ENCODE measurements at places on chromosomes 2 and 18.

- no peak for DNase-seq
These were observed 4.1 kb upstream of the LRP1B start for GRCh38 chr2:142134911-142135310.

DNA sequence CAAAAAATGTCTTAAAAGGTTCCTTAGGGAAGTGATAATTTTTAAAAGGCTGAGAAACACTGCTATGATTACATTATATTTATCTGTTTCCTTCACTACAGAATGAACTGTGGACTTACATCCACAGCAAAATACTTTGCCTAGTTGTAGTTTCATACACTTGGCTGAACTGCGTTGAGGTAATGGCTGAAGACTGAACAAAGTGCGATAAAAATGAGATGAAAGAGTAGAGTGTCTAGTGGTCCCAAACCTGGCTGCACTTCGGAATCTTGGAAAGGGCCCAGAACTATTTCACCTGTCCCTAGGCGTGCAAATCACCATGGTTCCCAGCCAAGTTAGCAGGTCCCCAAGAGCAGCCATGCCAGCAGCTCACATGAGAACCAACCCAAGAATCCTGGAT, 18.2 kb upstream of the IHH start:
- no peak for DNase-seq

DNA sequence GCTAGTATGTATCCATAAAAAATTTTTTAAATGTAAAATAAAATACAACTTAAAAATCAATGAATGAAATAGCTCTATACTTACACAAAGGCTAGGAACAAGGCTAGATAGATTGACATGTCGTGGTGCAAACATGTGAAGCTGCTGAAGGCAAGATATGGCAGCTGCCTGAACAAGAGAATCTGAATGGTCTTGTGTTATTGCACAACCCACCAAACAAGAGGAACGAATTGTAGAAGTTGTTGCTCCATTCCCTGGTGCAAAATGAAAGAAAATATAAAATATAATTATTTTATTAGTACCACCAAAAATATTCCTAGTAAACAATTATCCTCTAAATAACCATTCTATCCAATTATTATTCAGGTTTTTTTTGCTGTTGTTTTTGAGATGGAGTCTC, 46.4 kb downstream of the HEATR5B start:
- DNase-seq, result no peak

- no peak for DNase-seq
These were observed 434.7 kb downstream of the EPHA4 start for GRCh38 chr2:221137385-221137784.

DNA sequence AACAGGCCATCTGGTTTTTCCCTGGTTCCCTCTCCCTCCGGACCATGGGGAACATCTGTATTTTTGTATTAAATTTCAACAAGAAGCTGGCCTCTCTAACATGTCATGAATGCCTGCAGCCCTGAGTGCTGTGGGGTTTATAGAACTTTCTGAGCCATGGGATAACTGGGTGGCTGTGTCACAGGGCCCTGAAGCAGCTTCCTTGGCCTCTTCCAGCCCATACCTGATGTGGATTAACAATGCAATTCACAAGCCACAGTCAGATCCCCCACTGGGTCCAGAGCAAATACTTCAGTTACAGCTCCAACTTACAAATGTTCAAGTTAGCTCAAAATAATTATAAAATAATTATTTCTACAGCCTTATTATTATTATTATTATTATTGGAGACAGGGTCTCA, 307.8 kb upstream of the CELF4 start:
- DNase-seq, result no peak

GRCh38 chr18:43590182-43590903, 313.1 kb upstream of the SYT4 start:
- DNase-seq, result no peak

DNA sequence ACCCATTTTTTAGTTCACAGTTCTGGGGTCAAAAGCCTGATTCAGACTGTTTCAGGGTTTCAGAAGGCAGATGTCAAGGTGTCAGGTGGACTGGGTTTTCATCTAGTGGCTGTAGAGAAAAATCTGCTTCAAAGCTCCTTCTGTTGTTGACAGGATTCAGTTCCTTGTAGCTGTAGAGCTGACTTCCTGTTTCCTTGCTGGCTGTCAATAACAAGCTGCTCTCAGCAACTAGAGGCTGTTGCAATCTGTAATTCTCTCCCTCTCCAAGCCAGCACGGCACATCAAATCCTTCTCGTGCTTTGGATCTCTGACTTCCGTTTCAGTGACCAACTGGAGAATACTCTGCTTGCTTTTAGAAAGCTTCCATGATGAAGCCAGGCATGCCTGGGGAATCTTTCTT, 179.4 kb downstream of the DOK6 start:
- no peak for DNase-seq

DNA sequence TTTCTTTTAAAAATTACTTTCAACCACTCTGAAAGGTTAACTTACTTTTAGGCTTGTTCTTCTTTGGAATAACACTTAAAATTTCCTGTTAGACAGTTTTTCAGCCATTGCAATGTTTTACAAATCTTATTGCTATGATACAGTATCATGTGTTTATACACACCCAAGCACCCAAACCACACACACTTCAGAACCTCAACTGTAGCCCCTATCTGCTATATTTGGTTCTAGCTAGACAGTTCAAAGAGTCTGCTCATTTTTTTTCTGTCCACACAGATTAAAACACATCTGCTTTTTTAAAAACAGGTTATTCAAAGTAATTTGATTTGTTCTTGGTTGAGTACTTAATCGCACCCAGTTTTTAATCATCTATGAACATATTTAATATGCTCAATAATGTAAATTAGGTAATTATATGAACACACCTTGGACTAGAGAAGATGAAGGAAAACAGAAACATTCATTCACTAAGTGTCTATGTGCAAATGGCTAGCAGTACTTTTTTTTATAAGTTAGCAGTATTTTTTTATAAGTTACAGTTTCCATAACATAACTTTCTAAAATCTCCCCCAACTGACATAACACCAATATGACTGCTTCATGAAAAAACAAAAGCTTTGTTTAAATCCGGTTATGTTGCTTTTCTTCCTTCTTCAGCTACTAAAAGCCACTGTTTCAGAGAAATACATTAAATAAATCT, 17.6 kb downstream of the FBXO11 start:
- DNase-seq, result no peak

DNA sequence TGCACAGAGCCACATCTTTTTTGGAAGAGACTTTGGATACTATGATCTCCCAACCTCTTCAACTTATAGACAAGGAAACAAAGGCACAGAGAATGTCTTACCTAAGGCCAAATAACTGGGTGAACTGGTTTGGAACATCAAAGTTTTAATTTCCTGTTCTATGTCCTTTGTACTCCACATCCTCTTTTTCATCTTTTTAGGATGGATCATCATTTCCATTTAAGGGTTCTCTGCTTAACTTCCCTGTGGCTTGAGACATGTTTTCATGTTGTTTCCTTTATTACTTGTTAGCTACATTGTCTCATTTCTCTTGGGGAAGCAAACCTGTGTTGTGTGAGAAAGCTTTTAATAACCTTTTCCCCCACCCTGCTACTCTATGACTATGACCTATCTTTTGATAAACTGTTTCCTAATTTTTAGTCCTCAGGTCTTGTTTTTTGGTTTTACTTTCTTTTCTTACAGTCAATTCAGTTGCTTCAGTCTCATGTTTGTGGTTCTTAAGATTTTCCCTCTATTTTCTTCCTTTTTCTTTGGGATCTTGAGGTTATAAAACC, 22.5 kb upstream of the RMND5A start:
- no peak for DNase-seq

- no peak for DNase-seq
These were observed 22.6 kb upstream of the FZD5 start for GRCh38 chr2:207792244-207792785.
